HuH-7.5 (cell line): ENCODE measurements at places on chromosomes 12 and 14.

DNA sequence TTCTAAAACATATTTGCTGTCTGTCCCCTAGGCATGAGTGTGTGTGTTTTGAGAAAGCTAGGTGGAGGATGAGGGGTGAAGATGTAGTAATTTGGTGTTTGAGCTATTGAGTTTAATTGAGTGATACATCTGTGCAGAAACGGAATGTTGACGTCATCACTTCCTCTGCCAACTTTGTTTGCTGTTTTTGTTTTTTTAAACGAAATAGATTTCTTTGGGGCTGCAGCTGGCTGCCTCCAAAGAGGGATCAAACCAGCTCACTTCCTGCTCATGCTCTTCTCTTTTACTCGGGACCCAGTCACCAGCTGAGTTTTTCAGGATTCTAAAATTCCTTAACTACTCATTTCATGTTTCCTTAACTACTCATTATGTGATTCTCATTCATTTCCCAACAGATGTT, 19.5 kb upstream of the CRACR2A start:
- DNase-seq = no peak

GRCh38 chr12:101719566-101719965, 19.7 kb downstream of the SYCP3 start:
- no peak for DNase-seq

DNA sequence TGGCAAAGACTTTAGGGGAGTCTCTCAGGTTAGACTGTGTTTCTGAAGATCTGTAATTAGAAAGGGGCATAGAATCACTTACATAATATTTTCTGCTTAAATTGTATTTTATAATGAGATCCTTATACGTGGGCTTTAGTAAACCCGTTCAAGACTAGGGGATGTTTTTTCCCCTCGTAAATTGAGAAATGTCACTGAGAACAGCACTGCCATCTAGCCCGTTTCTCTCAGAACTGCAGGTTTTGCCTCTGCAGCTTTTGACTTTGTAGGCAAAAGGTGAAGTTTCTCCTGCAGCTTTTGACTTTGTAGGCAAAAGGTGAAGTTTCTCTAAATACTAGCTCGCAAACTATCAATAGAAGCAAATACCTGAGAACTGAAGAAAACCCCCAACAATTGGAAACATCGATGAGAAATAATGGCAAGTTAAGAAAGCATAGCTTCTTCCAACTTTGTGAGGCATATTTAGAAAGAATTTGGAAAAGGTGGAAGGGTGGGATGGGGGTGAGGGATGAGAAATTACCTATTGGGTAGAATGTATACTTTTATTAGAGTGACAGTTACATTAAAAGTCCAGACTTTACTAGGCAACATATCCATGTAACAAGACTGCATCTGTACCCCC, 9.9 kb upstream of the ASPG start:
- DNase-seq = no peak

DNA sequence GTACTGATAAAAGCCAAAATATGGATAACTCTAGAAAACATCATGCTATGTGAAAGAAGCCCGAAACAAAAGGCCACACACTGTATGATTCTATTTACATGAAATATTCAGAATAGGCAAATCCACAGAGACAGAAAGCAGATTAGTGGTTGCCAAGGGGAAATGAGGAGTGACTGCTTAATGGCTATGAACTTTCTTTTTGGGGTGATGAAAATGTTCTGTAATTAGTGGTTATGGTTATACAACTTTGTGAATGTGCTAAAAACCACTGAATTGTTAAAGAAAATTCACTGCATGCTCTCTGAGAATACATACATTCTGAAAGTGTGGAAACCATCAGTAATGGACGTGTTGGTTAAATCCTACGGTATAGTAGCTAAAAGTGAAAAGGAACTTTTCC, 39.9 kb upstream of the STON2 start:
- no peak for DNase-seq

DNA sequence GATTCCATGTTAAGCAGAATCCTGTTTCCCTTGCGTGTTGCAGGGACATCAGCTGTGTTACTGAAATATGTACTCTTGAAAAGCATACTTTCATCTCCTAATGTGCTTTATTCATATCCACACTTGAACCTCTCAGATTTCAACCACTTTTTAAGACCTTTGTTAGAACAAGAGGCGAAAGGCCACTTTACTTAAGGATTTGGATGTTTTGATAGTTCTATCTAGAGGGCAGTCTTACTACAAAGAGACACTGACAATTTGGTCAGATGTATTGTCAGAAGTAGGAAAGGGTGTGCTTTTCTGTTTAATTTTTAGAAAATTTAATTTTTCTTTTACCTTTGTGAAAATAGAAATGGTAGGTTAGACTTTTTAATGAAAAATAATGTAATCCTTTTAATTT, 267.9 kb downstream of the TMTC2 start:
- DNase-seq = no peak

GRCh38 chr12:80121661-80122060, 22.3 kb downstream of the OTOGL start:
- no peak for DNase-seq

DNA sequence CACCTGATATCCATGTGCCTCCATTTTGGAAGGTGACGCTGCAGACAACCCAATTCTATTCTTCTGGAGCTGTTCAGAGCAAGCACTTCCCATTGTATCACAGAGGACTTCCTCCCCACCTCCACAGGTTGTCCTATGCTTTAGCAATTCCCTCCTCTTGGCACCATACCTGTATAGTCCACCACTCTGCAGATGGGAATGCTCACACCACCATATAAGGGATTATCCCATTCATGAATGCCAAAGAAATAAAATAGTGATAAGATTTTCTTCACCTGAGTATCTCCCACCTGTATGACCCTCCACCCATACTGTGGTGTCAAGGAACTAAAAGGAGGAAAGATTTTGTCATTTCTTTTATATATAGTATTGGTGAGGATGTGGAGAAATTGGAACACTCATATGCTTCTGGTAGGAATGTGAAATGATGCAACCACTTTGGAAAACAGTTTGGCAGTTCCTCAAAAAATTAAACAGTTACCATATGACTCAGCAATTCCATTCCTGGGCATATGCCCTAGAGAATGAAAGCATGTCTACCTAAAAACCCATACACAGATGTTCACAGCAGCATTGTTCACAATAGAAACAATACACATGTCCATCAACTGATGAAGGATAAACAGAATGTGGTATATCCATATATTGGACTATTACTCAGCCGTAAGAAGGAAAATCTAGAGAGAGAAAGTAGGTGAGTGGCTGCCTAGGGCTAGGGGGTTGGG, 75.2 kb downstream of the FIGNL2 start:
- DNase-seq = no peak

GRCh38 chr14:104941508-104942365, 17.1 kb downstream of the PLD4 start:
- no peak for DNase-seq
